ENCODE measurements at places on chromosomes 3 and 15. TPM values are rescaled to one million over a fixed set of nuclear protein-coding genes. Genes with fewer than 3 reads are reported as not detected.

The PDE12 gene
- 25.6 TPM for total RNA-seq

The NUSAP1 gene
- 2.5 TPM for total RNA-seq

The CXCR6 gene
- 0.25 TPM for total RNA-seq

The GABRG3 gene
- total RNA-seq, result not detected

The C15orf62 gene
- 2.0 TPM for total RNA-seq

The GOLGA8N gene
- total RNA-seq, result 14.4 TPM

All from naive thymus-derived CD8-positive, alpha-beta T cell (primary cell).